ENCODE measurements at places on chromosomes 16 and 17.

DNA sequence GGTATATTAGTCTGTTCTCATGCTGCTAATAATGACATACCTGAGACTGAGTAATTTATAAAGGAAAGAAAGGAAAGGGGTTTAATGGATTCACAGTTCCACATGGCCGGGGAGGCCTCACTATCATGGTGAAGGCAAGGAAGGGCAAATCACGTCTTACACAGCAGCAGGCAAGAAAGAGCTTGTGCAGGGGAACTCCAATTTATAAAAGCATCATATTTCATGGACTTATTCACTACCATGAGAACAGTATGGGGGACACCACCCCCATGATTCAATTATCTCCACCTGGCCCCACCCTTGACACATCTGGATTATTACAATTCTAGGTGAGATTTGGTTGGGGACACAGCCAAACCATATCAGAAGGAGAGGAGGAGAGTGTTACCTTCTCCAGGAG is 17.7 kb upstream of the XYLT1 start:
- no peak for DNase-seq

DNA sequence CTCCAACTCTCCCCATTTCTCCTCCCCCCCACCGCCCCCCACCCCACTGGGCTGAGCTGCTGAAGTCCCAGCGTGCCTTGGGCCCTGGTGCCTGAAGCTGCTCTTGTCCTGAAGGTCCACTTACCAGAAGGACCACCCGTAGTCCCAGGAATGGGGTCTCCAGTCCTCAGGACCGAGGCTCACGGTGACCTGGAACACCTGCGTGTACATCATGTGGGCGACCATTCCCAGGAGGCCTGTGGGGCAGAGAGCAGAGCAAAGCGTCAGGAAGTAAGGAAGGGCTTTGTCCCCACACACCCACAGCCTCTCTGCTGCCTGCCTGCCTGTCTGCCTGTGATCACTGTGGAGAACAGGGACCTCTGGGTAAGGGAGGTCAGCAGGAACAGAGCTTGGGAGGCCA is 218.7 kb downstream of the GSG1L start:
- DNase-seq: no peak

- DNase-seq: no peak
These were observed 999 bp downstream of the XYLT1 start for GRCh38 chr16:17469741-17470181.

DNA sequence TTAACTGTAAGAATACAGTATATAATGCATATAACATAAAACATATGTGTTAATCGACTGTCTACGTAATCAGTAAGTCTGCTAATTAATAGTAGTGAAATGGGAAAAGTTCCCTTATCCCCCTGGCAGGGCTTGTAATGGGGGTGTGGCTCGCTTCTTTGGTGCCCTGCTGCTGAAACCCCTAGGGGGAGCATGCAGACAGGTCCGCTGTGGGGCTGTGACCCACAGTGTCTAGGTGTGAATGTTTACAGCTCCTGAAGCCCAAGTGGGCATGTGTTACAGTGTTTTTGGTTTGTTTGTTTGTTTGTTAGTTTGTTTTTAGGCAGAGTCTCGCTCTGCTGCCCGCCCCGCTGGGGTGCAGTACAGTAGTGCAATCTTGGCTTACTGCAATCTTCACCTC is 495.7 kb downstream of the SHISA9 start:
- DNase-seq: no peak

DNA sequence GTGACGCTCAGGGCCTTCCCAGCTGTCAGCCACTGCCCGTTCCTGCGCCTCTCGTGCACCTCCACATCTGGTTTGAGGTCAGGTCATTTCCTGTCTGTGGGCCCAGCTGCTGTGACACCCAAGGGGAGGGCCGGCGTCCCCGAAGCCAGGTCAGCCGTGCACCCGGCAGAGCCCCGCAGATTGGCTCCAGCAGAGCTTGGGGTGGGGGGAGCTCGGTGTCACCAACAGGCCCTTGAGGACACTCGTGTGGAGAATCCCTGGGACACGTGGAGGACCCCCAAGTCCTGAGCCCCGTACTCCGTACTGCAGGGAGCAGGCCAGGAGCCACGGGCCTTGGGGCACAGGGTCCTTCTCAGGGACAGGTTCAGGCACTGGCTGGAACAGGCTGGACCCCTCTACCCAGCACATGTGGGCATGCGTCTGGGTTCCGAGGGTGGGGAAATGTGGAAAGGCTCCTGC is 4.8 kb downstream of the SPATA2L start:
- DNase-seq: no peak

DNA sequence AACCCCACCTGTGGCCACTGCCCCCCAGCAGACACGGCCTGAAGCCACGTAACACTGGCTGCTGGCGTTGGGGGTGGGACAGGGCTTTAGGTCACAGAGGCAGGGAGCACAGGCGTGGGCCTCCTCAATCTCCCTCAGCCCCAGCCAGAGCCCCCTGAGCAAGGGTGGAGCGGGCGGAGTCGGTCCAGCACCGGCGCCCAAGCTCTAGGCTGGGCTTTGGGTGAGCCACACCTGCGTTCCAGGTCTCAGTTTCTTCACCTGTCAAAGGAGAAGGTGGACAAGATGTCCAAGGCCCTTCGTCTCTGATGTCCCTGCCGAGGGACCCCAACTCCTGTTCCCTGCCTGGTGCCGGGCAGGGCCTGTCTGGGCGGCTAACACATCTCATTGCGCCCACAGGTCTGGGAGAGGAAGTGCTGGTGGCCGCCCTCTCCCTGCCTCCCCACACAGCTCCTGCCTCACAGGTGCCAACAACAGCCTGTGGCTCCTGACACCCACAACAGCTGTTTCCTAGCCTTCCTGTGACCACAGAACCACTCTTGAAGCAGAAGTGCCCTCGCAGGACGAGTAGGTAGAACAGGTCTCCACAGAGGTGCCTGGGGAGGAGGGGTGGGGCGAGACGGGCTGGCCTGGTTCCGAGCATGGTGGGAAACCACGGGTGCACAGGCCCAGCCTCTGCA is 12.0 kb downstream of the FAM83G start:
- DNase-seq: no peak

DNA sequence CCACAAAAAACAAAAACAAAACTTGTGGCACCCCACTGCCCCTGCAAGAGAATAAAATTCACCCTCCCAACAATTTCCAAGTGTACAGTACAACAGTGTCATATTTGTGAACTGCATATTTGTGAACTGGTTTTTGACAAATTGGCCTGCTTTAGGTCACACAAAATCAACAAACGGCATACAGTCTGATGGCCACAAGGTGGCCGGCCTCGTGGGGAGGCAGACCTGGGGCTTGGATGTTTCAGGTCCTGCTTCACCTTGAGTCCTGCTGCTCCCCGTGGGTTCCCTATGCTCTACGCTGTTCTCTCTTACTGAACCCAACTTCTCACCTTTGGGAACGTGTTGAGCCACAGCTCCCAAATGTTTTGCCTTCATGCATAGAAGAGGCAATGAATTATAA is 102.2 kb downstream of the CDK5R1 start:
- DNase-seq: no peak
